ENCODE measurements at places on chromosomes 7 and 10. TPM values are rescaled to one million over a fixed set of nuclear protein-coding genes. Genes with fewer than 3 reads are reported as not detected.

DNA sequence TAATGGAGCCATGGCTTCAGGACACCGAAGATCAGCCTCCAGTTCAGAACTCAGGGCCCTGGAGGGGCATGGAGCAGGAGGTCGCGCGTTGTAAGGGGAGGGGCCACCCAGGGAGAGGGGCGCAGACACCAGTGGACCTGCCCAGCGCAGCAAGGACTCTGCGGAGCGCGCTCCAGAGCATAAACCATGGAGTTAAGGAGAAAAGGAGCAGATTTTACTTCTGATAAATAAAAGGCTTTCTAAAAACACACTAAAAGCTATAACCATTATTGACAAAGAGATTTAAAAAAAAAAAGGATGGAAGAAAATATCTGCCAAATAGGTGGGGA lies 10.5 kb downstream of the CALY start:
- peaks cover 18% of the 10 kb centered on the region for H3K27me3 ChIP-seq
- H3K27ac ChIP-seq = no peak overlapping the region
- H3K4me3 ChIP-seq = peak overlapping the region; percentile 50
- H3K4me1 ChIP-seq = peaks cover 9% of the 10 kb centered on the region

DNA sequence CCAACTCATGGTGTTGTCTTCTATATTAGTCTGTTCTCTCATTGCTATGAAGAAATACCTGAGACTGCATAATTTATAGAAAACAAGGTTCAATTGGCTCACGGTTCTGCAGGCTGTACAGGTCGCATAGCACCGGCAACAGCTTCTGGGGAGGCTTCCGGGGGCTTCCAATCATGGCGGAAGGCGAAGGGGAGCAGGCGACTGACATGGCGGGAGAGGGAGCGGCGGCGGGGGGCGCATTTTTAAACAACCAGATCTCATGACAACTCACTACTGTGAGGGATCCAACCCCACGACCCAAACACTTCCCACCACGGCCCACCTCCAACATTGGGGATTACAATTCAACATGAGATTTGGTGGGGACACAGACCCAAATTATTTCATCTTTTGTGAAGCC lies 28.7 kb upstream of the GDI2 start:
- H3K27ac ChIP-seq = no peak overlapping the region
- H3K4me1 ChIP-seq = peaks cover 5% of the 10 kb centered on the region
- no peak for DNase-seq
- no peaks in the 10 kb centered on the region for H3K27me3 ChIP-seq
- no peaks in the 10 kb centered on the region for H3K36me3 ChIP-seq

DNA sequence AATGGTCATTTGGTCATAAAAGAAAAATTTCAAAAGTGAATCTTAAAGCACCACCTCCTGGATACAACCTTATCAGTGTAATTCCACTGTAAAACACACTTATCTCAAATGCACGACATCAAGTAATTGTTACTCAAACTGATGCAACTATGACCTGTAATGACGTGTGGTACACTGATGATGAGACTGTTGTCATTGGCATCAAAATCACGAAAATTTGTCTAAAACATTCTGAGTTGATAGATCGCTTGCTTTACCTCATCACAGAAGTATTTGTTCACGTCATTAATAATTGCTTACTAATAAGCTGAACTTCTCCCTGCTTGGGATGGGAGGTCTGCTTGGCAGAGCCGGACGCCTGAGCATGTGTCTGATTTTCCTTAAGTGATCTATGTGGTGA lies 221.8 kb upstream of the KLF6 start:
- H3K27ac ChIP-seq = no peak overlapping the region
- no peaks in the 10 kb centered on the region for H3K36me3 ChIP-seq
- no peak overlapping the region for H3K4me3 ChIP-seq

- no peak overlapping the region for H3K4me3 ChIP-seq
- no peak for DNase-seq
- no peak overlapping the region for H3K27ac ChIP-seq
- no peaks in the 10 kb centered on the region for H3K4me1 ChIP-seq
Measured at GRCh38 chr10:115628616-115629015, 535.5 kb downstream of the ATRNL1 start.

Gene ARHGEF35
- total RNA-seq = 0.51 TPM

- H3K36me3 ChIP-seq = peaks cover 9% of the 10 kb centered on the region
- no peaks in the 10 kb centered on the region for H3K27me3 ChIP-seq
- peaks cover 3% of the 10 kb centered on the region for H3K4me1 ChIP-seq
- no peak for DNase-seq
- peak overlapping the region; percentile 99 for H3K4me3 ChIP-seq
Measured at GRCh38 chr7:99499371-99499720, 735 bp downstream of the ZNF394 start.

GRCh38 chr10:116198676-116199035 lies 74.3 kb downstream of the GFRA1 start:
- no peaks in the 10 kb centered on the region for H3K36me3 ChIP-seq
- no peak for DNase-seq
- H3K27me3 ChIP-seq = no peaks in the 10 kb centered on the region
- no peak overlapping the region for H3K27ac ChIP-seq
- no peaks in the 10 kb centered on the region for H3K4me1 ChIP-seq

DNA sequence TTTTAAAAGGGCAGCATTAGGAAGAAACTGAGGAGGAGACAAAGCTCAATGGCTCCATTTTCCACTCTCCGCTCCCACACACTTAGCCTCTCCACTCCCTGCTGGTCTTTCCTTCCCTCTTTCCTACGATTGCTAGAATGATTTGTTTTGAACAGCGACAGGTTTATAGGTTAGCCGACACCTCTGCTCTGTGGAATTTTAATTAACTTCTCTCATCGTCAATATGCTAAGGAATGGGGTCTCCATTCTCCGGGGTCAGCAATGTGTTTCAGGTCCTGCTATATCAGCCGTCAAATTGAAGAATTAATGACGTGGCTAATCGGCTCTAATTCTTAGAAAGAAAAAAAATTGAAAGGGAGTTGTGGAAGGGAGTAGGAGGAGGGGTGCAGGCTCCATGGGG lies 28.9 kb downstream of the FBXW4 start:
- H3K27ac ChIP-seq = no peak overlapping the region
- H3K4me1 ChIP-seq = no peaks in the 10 kb centered on the region
- no peaks in the 10 kb centered on the region for H3K36me3 ChIP-seq
